ENCODE measurements at places on chromosomes 7 and 10.
A peak's percentile ranks its signal among the peaks of the same experiment; 100 is the strongest.

- DNase-seq, result no peak
Measured at GRCh38 chr7:8353991-8354390, 79.4 kb upstream of the NXPH1 start.

GRCh38 chr10:3071405-3072198, 4.3 kb downstream of the PFKP start:
- peak; percentile 51 for DNase-seq

- DNase-seq, result no peak
Measured at GRCh38 chr10:58797356-58797755, 284.7 kb downstream of the BICC1 start.

- DNase-seq, result no peak
Measured at GRCh38 chr10:32951111-32951510, 6.9 kb downstream of the ITGB1 start.

- DNase-seq, result no peak
Measured at GRCh38 chr10:1257274-1257673, 201.1 kb downstream of the WDR37 start.
